ENCODE measurements at places on chromosomes 1 and 21.
A peak's percentile ranks its signal among the peaks of the same experiment; 100 is the strongest.

DNA sequence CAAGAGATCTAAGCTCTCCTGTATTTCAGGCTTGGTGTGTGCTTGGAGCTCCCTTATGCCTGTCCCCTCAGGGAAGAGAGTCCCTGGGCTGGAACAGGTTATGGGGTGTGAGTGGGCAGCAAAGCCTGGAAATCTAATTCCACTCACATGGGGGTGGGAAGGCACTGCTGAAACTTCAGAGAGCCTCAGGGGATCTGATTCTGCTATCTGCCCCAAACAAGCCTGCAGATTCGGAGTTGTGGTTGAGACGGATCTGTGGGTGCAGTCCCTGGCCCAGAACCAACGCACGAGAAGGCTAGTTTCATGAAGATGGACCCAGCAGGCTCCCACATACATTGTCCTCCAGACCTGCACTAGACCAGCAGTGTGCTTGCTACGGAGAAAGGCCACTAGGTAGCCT lies 2.9 kb downstream of the BLACAT1 start:
- no peak for DNase-seq

GRCh38 chr1:170545476-170545875 lies 13.5 kb downstream of the GORAB start:
- DNase-seq = peak; percentile 12

DNA sequence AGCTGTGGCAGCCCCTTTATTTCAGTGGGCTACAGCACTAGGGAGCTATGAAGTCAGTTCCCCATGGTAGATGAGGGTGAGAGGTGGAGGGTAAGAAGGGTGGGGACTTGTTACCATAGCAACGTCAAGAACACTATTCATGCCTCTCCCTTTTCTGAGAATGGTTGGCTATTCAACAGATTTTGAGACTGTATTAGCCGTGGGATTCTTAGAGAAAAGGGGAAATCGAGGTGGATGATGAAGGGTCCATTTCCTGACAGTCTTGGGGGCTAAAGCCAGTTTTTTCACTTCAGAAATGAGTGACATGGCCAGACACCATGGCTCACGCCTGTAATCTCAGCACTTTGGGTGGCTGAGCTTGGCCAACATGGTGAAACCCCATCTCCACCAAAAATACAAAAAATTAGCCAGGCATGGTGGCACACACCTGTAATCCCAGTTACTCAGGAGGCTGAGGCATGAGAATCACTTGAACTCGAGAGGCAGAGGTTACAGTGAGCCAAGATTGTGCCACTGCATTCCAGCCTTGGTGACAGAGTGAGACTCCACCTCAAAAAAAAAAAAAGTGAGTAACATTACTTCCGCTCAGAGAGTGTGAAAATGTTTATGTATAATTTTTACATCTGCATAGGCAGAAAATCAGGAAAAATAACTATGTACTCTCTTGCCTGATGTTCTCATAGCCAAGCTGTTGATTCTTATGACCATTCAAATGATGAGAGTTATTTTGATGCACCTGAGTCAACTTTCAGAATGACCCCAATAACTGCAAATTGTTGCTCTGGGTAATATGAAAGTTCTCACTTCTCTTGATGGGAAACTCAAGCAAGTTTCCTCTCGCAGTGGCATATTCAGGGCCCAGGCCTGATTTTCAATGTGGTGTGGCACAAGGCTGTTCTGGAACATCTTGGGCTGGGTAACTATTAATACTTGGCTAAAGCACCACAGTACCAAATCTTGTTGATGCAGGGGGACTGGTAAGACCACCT lies 23.2 kb upstream of the RGSL1 start:
- no peak for DNase-seq

DNA sequence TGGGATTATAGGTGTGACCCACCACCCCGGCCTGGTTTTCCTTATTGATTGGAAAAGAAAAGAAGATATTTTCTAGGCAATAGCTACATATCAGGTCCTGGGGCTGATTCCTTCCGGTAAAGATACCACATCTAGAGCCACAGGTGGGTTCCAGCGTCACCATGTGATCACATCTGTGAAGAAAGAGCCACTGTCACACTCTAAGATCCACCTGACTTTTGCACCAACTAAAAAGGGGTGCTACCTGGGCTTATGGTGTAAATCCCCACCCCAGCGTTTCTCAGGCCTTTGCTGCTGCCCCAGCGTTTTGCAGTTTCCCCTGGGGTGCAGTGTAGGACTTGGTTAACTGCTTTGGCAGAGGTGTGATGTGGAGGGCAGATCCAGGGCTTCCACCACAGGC lies 22.3 kb upstream of the PDE9A start:
- no peak for DNase-seq

GRCh38 chr1:97350241-97350640 lies 570.6 kb downstream of the DPYD start:
- no peak for DNase-seq

GRCh38 chr1:21823980-21824702 lies 12.1 kb downstream of the LDLRAD2 start:
- no peak for DNase-seq

GRCh38 chr1:248807067-248807737 lies 18.5 kb downstream of the SH3BP5L start:
- DNase-seq = no peak

DNA sequence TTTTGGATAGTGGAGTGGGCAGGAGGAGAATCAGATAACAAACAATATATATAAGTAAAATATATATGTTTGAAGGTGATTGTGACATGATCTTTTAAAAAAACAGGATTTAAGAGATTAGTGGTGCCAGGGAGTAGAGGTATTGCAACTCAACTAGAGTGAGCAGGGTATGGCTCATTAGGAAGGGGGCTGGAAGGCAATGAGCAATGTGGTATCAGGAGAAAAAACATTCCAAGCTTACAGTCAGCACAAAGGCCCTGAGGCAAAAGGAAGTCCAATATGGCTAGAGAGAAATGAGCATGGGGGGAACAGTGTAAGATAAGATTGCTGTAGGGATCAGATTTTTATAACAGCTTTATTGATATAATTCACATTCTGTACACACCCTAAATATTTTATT lies 5.3 kb upstream of the GADD45A start:
- peak; percentile 29 for DNase-seq

GRCh38 chr1:200975458-200975857 lies 48.1 kb downstream of the KIF21B start:
- no peak for DNase-seq

DNA sequence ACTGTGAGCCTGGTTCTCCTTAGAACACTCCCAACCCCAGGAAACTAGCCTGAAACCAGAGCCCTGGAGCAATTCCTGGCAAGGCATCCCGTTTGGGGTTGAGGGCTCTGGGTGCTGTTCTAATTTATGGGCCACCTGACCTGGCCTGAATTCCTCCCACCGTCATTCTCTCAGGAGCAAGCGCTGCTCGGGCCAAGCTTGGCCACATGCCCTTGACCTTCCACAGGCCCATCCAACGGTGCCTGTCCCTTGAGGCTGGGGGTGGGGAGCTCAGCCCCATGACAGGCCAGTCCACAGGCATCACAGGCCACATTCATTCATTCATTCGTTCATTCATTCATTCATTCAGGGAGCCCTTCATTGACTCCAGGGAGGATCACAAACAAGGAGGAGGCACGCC lies 5.3 kb downstream of the PADI2 start:
- DNase-seq = no peak

DNA sequence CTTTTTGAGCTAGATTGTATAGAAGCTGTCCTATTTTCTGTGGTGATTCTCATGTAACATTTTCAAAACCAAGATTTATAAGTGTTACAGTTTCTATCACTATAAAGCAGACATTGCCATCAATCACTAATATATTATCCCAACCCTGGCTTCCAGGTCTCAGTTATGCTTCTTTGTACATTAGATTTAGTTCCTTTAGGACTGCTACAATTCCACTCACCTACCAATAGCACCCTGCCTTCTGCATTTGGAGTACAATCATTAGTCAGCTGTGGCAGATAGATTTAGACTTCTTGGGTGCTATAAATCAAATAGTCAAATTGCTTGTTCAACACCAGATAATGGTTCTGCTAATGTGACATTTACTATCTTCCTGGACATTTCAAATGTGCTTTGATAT lies 281.6 kb downstream of the BRINP3 start:
- DNase-seq = no peak

DNA sequence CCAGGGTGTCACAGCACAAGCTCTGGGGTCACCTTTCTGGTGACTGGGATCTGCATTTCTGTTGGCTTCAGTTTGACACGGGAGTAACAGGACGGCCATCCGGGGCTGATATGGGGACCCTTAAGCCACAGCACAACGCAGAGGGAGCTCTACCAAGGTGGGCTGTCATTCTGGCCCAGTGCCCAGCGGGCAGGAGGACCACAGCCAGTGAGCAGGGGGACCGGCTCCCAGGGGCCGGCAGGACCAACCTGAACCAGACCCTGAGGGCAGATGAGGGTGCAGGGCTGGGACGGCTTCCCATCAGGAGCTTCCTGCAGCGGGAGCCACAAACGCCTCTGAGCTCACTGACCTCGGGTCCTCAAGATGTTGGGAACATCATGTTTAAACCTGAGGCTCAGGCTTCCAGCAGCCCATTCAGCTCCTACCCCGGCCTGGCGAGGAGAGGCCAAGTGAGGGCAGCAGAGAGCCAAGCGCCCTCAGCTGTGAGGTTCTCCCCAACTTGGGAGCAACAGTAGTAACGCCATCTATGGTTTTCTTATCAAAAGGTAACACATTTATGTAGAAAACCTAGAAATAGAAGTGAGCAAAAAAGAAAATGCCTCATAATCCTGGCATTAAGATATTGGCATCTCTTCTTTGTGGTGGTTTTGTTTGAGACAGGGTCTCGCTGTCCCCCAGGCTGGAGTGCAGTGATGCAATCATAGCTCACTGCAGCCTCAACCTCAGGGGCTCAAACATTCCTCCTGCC lies 26.8 kb downstream of the TMEM201 start:
- peak; percentile 53 for DNase-seq

DNA sequence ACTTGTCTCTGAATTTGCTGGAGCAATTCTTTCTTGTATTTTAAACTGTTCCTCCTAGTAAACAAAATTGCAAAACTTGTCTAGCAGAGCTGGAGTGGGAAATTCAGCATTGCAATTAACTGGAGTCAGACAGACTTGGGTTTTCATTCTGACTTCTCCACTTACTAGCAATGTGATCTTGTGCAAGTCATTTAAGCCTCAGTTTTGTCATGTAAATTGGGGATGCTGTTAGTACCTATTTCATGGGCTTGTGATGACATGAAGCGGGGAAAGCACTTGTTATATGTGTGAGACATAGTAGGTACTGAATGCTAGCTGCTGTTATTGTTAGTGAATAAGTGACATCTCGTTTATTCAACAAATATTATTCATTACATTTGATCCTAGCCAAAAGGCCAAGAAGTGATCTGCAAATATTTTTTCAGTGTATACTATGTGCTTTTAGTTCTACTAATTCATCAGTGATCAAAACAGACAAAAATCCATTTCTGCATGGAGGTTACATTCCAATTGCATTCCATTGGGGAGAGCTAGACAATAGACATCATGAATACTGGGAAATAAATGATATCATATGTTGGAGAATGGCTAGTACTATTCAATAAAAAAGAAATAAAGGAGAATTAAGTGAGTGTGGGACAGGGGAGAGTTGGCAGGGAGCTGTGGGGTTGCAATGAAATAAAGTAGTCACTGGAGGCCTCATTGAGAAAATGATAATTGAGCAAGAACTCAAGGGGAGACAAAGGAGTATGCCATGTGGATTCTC lies 47.1 kb downstream of the CACHD1 start:
- peak; percentile 11 for DNase-seq

GRCh38 chr1:164720440-164721227 lies 161.7 kb downstream of the PBX1 start:
- no peak for DNase-seq

Data from RWPE1 (cell line).